ENCODE measurements at places on chromosomes 4 and X.

GRCh38 chr4:124899997-124900396 lies 187.5 kb upstream of the ANKRD50 start:
- DNase-seq = no peak

DNA sequence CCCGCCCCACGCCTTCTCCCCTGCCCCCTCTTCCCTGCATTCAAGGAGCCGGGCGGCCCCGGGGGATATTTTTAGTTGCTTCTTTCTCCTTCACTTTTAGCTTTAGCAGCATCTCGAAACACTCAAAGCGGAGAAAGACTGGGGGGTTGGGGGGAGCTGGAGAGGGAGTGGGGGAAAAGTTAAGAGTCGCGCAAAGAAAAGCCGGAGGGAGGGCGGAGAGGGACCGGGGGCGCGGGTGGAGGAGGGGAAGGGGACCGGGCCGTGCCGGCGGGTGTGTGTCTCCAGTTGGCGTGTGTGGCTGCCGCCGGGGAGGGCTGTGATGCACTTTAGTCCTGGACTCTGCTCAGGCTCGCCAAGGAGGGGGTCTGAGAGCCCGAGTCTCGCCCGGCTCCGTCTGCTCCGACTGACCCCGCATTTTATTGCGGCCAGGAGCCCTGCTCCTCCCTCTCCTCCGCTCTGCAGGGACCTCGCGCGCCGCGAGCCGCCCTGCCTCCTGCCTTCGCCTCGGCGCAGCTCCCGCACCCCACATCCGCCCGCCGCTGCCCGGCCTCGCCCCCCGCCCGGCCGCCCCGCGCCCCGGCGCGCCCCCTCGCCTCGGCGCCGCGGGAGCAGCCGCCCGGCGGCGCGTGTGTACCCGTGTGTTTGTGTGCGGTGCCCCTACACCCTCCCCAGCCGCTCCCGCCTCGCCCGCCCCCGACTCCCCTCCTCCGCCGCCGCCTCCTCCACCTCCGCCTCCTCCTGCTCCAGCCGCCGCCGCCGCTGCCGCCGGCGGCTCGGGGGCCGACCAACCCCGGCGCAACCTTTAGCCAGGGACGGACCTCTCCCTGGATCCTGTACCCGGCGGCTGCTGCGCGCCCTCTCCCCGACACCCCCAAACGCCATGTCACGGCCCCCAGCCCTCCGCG lies 1.4 kb downstream of the ZNF827 start:
- DNase-seq = peak; percentile 57

DNA sequence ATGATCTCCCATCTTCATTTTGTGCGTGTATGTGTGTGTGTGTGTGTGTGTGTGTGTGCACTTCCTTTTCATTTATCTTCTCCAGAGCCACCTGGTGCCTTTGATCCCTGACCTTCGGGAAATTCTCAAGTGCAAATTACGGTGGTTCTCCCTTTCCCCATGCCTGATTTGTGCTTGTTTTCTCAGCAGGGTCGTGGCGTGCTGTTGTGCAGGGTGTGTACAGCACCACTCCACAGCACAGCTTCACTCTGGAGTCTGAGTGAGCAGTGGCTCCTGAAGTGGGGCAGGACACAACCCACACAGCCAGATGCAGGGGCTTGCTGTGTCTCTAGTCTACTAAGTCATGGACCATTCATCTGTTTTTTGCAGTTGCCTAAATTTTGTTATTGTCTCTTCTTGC lies 114.2 kb upstream of the TBC1D9 start:
- no peak for DNase-seq

GRCh38 chr4:128722911-128723310 lies 86.6 kb upstream of the JADE1 start:
- DNase-seq = no peak

DNA sequence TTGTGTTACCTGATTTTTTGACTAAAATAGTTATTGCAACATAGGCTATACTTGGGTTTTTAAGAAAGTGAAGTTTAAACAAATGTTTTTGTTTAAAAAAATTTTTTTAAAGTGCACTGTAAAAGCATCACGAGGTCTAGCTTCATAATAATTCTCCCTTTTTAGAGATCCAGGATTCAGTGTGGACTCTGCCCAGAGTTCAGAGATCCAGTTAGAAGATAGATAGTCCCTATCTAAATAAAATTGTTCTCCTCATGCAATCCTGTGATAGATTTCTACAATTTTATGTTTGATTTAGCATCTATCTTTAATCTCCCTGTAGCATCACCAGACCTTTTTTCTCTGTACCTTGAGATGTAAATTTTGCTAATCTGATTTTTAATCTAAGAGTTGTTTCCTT lies 85.5 kb upstream of the HPGD start:
- DNase-seq = no peak

DNA sequence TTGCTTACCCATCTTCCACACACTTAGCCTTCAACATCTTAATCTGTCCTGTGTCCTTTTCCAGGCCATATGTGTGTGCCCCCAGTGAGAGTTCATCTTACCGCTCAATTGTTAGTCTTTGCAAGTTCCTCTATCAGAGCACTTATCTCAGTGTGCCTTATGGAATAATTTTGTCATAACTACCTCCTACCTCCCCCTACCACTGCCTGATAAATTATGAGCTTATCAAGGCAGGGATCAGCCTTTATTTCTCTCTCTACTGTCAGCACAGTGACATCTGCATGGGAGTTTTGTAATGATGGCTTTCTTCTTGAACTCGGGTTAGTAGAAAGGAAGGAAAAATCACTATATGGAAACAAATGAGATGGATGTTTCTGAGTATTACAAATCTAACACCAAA lies 53.2 kb downstream of the MTM1 start:
- no peak for DNase-seq

DNA sequence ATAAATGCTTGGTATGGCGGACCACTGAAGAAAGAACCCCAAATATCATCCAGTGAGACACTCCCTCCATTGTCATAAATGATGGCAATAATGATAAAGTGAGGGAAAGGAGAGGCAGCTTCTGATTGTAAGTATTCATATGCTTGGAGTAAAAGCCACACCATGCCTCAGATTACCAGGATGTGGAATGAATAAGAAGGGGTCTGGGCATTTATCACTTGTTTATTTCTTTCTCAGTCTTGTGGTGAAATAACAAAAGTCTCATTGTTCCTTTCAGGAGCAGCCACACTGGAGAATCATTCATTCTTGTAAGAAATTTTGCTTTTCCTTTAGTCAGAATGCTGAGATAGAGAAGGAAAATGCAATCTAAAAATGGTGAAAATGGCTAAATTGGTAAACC lies 21.7 kb downstream of the F8 start:
- no peak for DNase-seq

DNA sequence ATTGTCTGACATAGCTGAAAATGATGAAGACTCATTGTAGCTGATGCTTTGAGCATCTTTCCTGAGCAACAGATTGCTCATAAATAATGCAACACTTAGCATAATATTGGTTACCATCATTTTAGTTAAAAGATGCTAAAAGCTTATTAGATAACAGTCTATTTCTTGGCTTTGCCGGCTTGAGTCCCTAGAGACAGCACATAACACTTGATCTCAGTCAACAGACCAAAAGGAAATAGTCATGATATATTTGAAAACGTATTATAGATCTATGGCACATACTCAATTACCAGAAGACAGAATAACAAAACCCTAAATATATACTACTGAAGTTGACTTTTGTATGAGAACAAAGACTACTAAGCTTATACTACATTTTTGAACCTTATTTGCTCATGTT lies 846.7 kb upstream of the EPHA5 start:
- no peak for DNase-seq

DNA sequence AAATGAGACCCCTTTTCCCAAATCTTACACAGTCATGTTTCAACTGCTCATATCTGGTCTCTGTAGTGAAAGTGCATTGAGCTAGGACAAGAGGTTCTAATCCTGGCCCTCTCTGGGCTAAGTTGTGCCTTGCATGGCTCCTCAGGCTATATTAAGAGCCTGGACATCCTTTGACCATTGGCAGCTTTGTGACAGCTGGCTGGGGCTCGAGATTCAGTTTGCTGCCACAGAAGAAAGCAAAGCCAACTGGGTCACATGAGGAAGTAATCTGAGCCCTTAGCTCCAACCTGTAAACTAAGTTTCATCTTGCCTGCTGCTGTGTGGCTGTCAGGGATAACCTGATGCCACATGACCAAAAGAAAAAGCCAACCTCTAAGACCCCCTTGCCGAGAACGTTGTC lies 51.8 kb upstream of the JADE1 start:
- DNase-seq = no peak
